ENCODE measurements at places on chromosomes 16 and 17.

GRCh38 chr17:66299711-66300110, 2.7 kb upstream of the PRKCA start:
- no peak for DNase-seq

GRCh38 chr17:48294020-48294805, 135.8 kb downstream of the SKAP1 start:
- no peak for DNase-seq

DNA sequence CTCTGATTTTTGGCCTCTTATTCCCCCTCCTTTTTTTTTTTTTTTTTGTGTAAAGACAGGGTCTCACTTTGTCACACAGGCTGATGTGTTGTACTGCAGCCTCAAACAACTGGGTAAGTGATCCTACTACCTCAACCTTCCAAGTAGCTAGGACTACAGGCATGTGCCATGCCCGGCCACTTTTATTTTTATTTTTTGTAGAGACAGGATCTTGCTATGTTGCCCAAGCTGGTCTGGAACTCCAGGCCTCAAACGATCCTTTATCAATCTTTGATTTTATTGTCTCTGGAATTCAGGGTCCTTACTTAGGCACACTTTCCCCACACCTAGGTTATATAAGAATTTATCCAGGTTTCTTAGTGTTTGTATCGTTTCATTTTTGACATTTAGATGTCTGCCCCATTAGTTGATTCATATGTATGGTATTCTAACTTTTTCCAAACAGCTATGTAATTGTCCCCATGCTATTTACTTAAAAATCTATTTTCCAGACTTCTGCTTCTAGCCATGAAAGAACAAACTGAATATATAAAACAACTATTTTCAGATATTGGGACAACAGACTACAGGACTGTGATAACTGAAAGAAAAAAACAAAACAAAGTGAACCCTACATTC, 13.9 kb downstream of the CMC2 start:
- no peak for DNase-seq

GRCh38 chr16:35749253-35750141, 2290.1 kb downstream of the TP53TG3F start:
- DNase-seq: no peak

GRCh38 chr17:43135454-43135819, 10.3 kb upstream of the BRCA1 start:
- DNase-seq: no peak

GRCh38 chr17:61395983-61396585, 3.6 kb upstream of the TBX2 start:
- no peak for DNase-seq

GRCh38 chr16:11235703-11235991, 20.4 kb downstream of the SOCS1 start:
- DNase-seq: no peak

GRCh38 chr16:56477096-56477878, 25.9 kb downstream of the OGFOD1 start:
- DNase-seq: no peak
